ENCODE measurements at places on chromosomes 3 and 15.

- no peak for DNase-seq
Observed at GRCh38 chr3:49359623-49360022, 1.5 kb upstream of the GPX1 start.

- peak; percentile 32 for DNase-seq
Observed at GRCh38 chr3:69739204-69740102, at the start of gene MITF. TSS of gene MITF (plus strand) at chr3:69739464. CDS start at chr3:69739598, 134 bp downstream.

DNA sequence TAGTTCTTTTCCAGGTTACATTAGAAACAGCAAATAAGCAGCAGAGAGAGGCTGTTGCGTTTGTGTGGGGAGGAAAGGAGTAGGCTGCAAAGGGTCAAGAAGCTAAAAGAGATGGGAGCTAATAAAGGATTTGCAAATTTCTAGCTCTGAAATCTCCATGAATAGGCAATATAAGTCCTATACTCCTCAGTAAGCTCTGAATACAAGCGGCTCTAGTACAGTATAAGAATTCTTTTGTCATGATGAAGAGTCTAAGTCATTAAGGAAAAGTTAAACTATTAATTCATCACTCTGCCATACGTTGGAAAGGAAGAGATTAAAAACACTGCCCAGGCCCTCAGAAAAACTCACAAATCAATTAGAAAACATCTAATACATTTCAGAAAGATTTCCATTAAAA, 59.3 kb downstream of the CEP152 start:
- no peak for DNase-seq

GRCh38 chr3:12139111-12139511, 19.6 kb downstream of the TIMP4 start:
- DNase-seq: no peak

- peak; percentile 4 for DNase-seq
Observed at GRCh38 chr3:142888481-142889211, at the start of gene PCOLCE2. TSS of gene PCOLCE2 (minus strand) at chr3:142889083. CDS start at chr3:142888896, 187 bp downstream.

DNA sequence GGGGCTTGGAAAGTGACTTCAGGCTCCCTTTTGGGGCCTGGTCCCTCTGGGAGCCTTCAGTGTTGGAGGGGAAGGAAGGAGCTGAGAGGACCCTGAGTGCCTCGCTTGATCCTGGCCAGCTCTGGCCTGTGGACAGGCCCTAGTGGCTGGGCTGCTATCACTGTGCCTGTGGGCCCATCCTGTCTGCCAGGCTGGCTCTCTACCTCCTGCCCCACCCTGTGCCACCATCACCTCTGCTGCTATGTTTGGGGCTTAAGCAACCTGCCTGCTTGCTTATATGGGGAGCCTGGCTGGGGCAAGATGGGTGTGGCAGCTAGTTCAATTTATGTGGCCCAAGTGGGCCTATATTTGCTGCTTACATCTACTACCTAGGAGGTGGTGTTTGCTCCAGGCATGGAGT, 7.1 kb downstream of the TEX264 start:
- DNase-seq: no peak

DNA sequence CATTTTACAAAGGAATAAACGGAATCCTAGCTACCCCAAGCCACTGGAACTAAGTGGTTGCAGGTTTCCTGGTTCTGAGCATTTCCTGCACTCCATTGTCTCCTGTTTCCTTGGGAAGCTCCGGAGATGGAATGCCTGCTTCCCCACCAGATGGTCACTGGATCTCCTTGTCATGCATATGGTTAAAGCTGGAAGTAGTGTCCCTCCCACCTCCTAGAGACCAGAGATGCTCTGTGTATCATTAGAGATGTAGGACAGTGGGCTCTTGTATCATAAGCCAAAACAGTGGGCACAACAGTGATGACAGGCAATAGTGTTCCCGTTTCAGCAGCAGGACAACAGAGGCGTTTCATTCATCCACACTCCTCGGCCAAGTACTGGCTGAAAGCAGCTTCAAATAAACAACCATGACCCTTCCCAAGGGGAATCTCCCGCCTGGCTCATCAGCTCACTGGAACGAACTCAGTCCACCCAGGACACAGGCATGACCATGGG, 136.2 kb upstream of the EIF1B start:
- DNase-seq: no peak

DNA sequence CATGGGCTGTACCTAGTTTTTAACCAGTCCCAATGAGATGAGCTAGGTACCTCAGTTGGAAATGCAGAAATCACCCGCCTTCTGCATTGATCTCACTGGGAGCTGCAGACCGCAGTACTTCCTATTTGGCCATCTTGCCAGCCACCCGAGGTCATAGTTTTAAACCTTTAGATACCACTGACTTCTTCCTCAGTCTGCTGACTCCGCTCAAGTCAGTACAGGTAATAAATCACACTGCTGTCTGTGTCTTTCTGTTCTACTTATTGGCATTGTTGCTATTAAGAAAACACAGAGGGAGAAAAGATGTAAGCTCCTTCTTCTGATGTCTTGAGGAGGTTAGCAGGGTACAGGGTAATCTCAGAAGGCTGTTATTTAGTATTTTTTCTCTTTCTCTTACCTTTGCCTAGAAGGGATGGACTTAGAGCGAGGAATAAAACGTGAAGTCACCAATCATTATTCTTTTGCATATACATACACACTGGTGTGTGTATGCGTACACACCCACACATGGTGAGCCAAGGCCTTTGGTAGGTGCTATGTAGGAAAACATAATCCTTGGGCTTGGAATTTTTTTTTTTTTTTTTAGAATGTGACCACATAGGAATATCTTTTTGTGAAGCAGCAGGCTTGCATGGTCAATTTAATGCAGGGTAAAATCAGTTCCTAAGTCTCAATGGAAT, 197.2 kb downstream of the EDEM1 start:
- DNase-seq: no peak

DNA sequence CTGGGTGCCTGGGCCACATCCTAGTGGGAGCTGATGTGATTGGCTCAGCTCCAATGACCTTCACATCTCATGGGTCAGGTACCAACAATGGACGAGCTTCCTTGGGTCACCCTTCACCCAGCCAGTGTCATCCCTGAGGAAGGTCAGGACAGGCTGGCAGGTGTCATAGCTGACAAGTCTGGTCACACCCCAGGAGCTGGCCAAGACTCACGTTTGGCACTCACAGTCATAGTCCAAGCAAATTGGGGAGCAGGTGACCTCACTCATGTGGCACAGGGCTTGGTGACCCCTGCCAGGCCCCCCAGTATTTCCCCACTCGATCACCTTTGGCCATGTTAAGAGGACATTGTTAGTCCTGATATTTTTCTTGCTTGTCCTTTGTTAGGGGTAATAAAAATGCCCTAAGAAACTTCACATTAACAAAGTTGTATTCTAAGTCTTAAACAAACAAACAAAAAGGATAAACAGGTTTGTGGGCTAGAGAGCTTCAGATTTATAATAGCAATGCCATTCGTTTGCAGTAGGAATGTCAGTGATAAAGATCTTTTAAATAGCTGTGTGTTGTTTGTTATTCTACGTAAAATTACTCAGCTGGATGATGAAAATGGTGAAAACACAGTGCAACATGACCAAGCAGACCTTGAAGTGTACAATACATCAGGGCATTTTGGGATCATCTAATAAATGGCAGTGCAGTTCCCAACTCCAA, 79.5 kb upstream of the POMGNT2 start:
- no peak for DNase-seq

GRCh38 chr15:80115021-80115420, 37.8 kb upstream of the FAH start:
- DNase-seq: no peak

- no peak for DNase-seq
Observed at GRCh38 chr3:33663042-33663441, 55.0 kb downstream of the CLASP2 start.

DNA sequence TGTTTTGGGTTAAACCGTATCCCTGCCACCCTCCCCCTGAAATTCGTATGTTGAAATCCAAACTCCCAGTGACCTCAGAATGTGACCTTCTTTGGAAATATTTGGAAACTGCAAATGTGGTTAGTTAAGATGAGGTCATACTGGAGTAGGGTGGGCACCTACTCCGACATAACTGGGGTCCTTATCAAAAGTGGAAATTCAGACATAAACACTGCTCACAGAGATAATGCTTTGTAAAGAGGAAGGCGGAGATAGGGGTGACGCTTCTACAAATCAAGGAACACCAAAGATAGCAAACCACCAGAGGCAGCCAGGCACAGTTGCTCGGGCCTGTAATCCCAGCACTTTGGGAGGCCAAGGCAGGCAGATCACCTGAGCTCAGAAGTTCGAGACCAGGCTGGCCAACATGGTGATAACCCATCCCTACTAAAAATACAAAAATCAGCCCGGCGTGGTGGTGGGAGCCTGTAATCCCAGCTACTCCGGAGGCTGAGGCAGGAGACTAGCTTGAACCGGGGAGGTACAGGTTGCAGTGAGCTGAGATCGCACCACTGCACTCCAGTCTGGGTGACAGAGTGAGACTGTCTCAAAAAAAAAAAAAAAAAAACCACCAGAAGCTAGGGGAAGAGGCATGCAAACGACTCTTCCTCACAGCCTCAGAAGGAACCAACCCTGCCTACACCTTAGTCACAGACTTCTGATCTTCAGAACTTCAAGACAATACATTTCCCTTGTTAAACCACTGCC, 51.1 kb upstream of the CHD2 start:
- DNase-seq: peak; percentile 65

DNA sequence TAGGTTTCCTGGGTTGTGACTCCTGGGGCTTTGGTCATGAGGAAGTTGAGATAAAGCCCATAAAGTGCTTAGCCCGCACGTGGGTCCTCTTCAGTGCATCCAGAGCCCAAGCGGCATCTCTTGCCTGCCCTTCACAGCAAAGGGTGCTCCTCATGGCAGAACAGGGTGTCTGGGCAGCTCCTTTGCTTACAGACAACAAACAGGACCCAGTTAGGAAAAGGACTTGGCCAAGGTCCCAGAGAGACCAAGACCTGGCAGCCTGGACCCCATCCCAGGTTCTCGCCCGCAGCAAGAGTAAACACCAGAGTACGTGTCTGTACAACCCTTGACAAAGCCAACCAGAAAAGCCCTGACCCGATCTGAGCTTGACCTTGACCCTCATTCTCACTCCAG, 27.0 kb downstream of the ALS2CL start:
- no peak for DNase-seq

DNA sequence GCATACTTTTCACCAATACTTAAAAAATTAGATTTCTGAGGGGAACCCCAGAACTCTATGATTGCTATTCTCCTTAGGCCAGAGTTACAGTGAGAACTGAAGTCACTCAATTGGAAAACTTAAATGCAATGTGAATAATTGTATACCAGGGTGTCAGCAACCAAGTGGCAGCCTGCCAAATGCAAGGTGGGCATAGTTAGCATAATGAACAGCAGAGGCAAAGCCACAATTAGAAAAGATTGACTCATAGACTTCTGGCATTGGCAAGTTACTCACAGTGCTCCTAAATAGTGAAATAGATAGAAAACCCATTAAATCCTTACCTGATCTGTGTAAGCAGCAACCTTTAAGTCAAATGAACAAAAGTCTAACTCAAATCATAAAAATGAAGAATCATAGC, 94.9 kb downstream of the BCHE start:
- no peak for DNase-seq

- no peak for DNase-seq
Observed at GRCh38 chr3:13338996-13339395, 81.1 kb downstream of the NUP210 start.

- DNase-seq: no peak
Observed at GRCh38 chr3:185786956-185787877, 37.6 kb downstream of the IGF2BP2 start.

DNA sequence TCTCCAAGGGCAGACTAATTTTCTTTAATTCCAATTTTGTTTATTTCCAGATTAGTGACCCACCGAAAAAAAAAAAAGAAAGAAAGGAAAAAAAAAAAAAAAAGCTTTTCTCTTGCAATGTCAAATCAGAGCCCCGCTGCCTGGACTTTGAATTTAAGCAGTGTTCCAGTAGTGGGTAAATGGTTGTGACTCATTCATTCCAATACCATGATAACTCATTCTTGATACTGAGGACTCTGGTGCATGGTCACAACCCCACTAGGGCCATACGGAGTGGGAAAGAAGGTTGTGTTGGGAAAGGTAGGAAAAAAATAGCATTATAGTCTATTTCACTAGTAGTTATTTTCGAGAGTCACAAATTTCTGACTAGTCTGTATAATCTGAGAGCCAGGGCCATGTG, 59.1 kb upstream of the COL8A1 start:
- no peak for DNase-seq

GRCh38 chr3:21613372-21614070, 137.5 kb downstream of the ZNF385D start:
- no peak for DNase-seq

DNA sequence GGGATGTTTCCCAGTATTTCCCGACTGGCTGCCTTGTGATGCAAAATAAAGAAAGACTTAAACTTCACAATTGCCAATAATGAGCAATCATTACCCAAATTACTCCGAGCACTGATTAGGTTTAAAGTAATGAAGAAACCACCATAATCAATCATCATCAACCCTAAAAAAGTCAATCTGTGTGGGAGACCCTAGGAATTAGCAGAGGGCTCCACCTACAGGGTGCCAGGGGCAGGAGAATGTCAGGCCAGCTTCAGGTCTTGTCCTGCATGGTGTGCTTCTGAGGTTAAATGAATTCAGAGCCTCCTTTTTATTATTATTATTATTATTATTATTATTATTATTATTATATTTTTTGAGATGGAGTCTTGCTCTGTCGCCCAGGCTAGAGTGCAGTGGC, 478.0 kb upstream of the ARRDC4 start:
- no peak for DNase-seq

DNA sequence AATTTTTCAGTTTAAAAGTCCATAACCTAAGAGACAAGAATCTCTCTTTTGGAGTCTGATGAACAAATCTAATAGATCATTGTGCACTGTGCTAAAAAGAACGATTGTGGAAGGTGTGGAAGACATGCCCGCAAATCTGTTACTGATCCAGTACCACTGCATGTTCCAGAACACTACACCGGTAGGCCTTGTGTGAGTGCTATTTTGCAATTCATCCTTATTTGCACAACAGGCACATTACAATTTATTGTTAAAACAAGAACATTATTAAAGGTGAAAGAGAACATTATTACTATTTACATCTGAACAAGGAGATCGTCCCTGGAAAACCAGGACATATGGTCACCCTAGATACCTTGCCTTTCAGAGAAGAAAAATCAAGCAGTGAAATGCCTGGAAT, 205.7 kb upstream of the NECTIN3 start:
- no peak for DNase-seq

DNA sequence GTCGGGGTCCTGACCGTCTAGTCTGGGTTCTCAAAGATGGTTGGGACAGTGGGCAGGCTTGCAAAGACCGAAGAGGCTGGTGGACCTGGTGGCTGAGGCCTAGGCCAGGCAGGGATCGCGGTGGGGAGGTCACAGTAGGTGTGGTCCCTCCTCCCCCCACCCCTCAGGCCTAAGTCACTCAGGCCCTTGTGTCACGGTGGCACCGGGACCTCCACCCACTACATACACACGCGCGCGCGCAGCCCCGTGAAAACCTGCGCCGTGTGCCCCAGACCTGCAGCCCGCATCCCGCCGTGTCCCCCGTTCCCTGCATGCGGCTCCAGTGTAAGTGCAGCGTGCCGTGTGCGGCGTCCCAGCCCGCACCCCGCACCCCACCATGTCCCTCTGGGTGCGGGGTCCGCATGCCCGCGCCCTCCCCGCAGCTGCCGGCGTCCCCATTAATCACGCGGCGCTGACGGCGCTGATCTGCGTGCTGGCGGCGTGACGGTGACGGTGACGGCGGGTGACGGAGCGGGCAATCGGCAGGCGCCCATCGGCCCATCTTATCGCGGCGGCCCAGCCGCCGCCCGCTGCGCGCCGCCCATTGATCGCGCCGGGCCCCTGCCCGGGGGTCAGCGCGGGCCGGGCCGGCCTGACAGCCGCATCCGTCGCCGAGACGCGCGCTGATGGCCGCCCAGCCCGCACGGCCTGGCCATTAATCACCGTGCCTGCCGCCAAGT, 24.4 kb downstream of the SEC61A1 start:
- DNase-seq: peak; percentile 62

- DNase-seq: no peak
Observed at GRCh38 chr3:38369186-38369585, 22.6 kb downstream of the XYLB start.
